Immature natural killer cell (primary cell): ENCODE measurements at places on chromosomes 3 and 15.
A peak's percentile ranks its signal among the peaks of the same experiment; 100 is the strongest.

DNA sequence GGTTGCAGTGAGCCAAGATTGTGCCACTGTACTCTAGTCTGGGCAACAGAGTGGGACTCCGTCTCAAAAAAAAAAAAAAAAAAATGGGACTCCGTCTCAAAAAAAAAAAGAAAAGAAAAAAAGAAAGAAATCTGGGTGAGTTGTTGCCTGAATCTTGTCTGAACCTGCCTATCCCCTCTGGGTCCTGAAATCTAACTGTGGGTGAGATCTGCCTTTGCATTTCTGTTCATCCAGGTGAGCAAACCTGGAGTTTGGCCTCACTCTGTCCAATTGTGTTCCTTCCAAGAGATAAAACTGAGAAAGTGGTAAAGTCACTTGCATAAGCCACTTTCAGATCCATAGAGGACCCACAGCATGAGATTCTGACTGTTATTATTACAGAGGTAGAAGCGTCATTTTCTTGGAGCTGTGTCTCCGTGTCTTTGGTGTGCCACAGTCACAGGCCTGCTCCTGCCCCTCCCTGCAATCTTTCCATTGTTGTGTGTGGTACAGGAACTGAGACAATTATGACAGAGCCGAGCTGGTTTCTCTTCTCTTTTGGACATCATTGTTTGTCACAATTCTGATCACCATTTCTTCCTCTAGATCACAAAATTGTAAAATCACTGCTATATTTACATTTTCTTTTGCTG, 235.9 kb downstream of the LPP start:
- peak overlapping the region; percentile 83 for H3K27ac ChIP-seq
- DNase-seq: peak; percentile 34
- H3K36me3 ChIP-seq: no peaks in the 10 kb centered on the region
- peak overlapping the region; percentile 18 for H3K4me3 ChIP-seq
- peaks cover 41% of the 10 kb centered on the region for H3K4me1 ChIP-seq

DNA sequence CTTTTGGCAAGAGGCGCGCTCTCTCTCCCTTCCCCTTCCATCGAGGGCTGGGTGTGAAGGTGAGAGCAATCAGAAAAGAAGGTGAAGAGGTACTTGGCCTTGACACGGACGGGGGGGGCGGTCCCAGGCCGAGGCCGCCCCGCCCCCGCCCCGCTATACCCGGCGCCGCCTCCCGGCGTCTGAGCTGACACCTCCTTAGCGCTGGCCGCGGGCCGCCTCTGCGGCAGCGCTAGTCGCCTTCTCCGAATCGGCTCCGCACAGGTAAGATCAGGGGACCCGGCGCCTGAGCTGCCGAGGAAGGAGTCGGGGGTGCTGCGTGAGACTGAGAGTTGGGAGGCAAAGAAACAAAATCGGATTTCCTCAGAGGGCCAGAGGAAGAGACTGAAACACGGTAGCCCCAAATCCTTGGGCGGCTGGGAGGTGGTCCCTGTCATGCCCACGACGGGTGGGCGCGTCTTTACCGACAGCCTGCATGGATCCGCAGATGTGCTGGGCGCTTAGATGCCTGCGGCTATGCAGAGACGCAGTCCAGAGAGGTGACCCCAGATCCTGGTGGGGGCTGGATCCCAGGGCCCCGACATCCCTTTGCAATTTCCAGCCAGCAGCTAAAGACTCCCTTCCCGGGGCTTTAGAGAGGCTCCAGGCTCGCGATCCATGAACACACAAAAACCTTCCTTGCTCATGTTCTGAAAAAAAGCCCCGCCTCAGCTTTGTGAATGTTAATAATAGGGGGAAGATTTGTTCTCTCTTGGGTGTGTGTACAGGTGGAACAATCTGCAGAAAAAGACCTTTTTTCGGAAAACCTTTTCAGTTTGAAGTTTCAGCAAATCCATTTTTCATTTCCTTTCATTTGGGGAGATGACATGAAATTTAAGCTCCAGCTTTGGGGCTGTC, at the start of gene ENTPD3:
ENTPD3 (plus strand) TSS at position 184 of the 894 bp plus-strand sequence. CDS start 874 bp downstream, outside the sequence.
- peaks cover 5% of the 10 kb centered on the region for H3K36me3 ChIP-seq
- no peak within 1 kb of the TSS for H3K27ac ChIP-seq
- peak; percentile 16 for DNase-seq
- peak within 1 kb of the TSS; percentile 70 for H3K4me3 ChIP-seq
- peaks cover 9% of the 10 kb centered on the region for H3K27me3 ChIP-seq

- no peak overlapping the region for H3K27ac ChIP-seq
- no peaks in the 10 kb centered on the region for H3K27me3 ChIP-seq
- peaks cover 7% of the 10 kb centered on the region for H3K36me3 ChIP-seq
- H3K4me3 ChIP-seq: no peak overlapping the region
- DNase-seq: no peak
Measured at GRCh38 chr3:27666708-27667107, 55.4 kb downstream of the EOMES start.

DNA sequence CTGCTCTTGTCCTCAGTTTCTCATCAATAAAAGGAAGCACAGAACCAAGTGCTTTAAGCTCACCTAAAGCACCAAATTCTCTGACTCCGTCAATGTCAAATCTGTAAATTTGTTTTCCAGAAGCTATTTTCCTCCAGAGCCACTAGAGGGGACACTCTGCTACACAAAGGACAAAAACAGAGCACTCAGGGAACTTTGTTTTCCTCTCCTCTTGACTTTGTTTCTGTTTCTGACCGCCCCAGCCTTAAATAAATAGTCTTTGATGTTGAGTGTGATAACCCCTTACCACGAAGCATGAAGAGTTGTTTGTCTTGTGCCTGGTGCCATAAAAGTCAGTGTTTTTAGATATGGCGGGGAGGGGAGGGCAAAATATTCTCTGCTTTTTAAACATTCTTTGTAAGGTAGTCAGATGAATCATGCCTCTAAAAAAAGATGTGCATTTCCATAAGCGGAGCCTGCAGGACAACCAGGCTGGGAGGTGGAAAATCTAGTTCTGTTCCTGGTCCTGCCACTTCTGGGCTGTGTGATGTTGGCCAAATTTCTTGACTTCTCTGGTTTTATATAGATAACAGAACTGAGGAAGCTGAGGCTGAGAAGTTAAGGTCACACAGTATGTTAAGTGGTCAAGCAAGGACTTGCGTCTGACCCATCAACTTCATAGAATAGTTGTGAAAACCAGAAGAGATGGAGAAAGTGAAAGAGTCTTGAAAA, 7.3 kb upstream of the ZBTB38 start:
- no peaks in the 10 kb centered on the region for H3K36me3 ChIP-seq
- H3K4me3 ChIP-seq: peak overlapping the region; percentile 23
- no peaks in the 10 kb centered on the region for H3K27me3 ChIP-seq

- H3K36me3 ChIP-seq: no peaks in the 10 kb centered on the region
- H3K27ac ChIP-seq: no peak overlapping the region
- H3K4me1 ChIP-seq: peaks cover 16% of the 10 kb centered on the region
- no peak for DNase-seq
- peak overlapping the region; percentile 81 for H3K4me3 ChIP-seq
- H3K27me3 ChIP-seq: no peaks in the 10 kb centered on the region
Measured at GRCh38 chr15:78070049-78070700, 7.3 kb downstream of the TBC1D2B start.

DNA sequence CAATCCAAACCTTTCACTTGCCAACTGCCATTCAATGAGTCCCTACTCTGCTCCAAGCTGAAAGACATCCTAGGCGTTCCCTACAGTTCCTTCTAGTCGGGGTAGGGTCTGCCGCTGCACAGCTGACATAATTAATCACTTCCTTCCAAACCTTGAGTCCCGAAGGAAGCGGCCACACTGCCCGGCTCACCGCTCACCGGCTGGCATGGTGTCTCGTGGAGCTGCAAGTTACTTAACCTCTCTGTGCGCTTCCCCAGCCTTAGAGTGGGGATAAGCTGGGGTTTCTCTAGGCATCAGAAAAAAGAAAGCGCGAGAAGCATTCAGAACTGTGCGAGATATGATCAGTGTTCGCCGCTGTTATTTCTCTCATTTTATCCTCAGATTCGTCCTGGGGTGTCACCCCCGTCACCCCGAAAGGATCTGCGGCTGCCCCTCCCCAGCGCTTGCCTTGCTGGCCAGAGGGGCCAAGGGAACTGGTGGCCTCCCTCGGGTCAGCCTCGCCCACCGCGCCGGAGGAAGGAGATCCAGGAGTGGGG, 748 bp downstream of the MRPS25 start:
- H3K27me3 ChIP-seq: no peaks in the 10 kb centered on the region
- peak; percentile 10 for DNase-seq
- peak overlapping the region; percentile 96 for H3K4me3 ChIP-seq
- H3K36me3 ChIP-seq: no peaks in the 10 kb centered on the region
- peaks cover 26% of the 10 kb centered on the region for H3K4me1 ChIP-seq

DNA sequence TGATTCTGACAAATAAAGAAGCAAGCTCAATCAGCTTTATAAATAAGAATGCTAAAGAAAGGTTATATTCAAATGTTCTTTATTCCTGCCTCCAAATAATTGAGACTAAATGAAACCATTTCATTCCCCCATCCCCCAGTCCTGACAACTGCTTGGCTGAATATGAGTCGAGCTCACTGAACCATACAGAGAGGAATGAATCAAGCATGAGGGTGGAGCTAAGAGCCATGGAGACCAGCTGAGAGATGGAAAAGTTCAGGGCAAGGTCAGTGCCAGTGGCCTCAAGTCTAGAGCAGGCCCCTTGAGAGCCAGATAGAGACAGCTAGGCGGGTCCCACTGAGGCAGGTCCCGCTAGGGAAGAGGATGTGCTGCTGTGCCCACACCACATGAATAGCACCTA, 188.7 kb upstream of the EIF1B start:
- H3K27me3 ChIP-seq: peaks cover 2% of the 10 kb centered on the region
- H3K36me3 ChIP-seq: no peaks in the 10 kb centered on the region
- no peaks in the 10 kb centered on the region for H3K4me1 ChIP-seq
- DNase-seq: no peak
- H3K4me3 ChIP-seq: no peak overlapping the region

GRCh38 chr3:12902181-12902999, 61.0 kb upstream of the RPL32 start:
- peak overlapping the region; percentile 10 for H3K27ac ChIP-seq
- peaks cover 33% of the 10 kb centered on the region for H3K4me1 ChIP-seq
- H3K27me3 ChIP-seq: peaks cover 6% of the 10 kb centered on the region
- no peak for DNase-seq
- H3K36me3 ChIP-seq: peaks cover 18% of the 10 kb centered on the region
- H3K4me3 ChIP-seq: no peak overlapping the region

DNA sequence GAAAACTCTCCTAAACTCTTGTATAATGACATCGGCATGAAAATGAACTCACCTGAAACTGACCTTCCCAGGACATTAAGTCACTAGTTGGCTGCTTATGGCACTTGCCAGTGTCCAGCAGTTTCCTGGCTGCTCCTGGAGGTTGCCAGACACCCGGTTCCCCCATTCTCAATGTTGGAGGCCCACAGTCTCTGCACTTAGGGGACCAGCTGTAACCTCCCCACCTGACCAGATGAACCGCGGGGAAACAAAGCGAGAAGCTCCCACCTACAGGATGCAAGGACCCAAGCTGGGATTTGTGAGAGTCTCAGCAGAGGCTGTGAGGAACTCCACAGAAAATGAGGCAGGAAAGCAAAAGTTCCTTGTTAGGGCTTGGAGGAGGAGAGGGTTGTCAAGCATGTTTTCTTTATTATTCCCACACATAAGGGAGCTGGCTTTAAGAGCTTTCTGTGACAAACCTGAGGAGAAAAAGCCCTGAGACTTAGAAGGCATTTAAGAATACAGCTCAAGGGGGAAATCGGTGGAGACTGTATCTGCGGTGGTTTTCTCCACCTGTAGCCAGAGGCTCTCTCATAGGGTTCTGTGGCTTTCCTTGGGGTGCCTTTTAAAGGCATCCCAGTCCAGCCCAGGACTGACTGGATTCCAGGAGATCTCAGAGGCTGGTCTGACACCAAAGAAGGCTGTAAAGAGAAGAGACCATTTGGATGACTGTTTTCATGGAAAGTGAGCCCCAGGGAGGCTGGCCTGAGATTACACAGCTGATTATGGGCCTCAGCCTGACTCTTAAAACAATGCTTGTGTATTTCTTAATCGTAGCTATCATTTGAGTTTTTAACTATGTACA, 4.6 kb downstream of the TPM1 start:
- no peak for DNase-seq
- no peaks in the 10 kb centered on the region for H3K36me3 ChIP-seq
- peaks cover 37% of the 10 kb centered on the region for H3K27me3 ChIP-seq
- H3K4me3 ChIP-seq: peak overlapping the region; percentile 96
- peak overlapping the region; percentile 83 for H3K27ac ChIP-seq

DNA sequence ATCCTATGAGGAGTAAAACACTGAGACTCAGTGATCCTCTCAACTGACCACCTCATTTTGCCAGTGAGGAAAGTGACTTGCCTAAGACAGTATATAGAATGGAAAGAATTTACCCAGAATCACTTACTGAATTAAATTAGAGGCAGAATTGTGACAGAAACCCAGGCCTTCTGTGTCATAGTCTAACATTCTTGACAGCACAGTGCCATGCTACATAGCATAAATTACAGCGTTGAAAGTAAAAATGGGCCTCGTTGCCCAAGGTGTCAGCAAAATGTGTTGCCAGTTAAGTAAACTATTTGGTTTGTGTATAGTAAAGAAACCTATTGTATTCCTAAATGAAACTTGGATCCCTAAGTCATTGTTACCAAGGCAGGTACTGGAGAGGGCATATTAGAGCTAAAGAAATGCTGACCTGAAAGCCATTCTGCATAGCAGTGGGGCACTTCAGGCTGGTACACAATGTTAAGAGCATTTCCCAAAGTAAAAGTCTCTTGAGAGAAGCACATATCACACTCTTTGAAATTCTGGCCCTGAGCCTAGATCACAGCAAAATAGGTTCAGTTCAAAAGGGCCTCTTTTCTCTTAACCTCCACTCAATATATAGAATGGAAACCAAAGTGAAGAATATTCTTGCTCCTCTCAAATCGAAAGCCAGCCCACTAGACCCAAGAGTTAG, 53.8 kb downstream of the HMG20A start:
- no peak overlapping the region for H3K4me3 ChIP-seq
- H3K27ac ChIP-seq: no peak overlapping the region
- peaks cover 58% of the 10 kb centered on the region for H3K36me3 ChIP-seq
- H3K27me3 ChIP-seq: peaks cover 2% of the 10 kb centered on the region

- H3K27me3 ChIP-seq: peaks cover 8% of the 10 kb centered on the region
- H3K4me1 ChIP-seq: no peaks in the 10 kb centered on the region
- DNase-seq: no peak
- no peaks in the 10 kb centered on the region for H3K36me3 ChIP-seq
- H3K4me3 ChIP-seq: no peak overlapping the region
Measured at GRCh38 chr15:77748078-77749064, 115.7 kb upstream of the LINGO1 start.

- peak overlapping the region; percentile 90 for H3K27ac ChIP-seq
- peaks cover 5% of the 10 kb centered on the region for H3K27me3 ChIP-seq
- peaks cover 5% of the 10 kb centered on the region for H3K36me3 ChIP-seq
- DNase-seq: no peak
- H3K4me3 ChIP-seq: peak overlapping the region; percentile 95
Measured at GRCh38 chr3:129121016-129121791, 400 bp downstream of the RAB43 start.

DNA sequence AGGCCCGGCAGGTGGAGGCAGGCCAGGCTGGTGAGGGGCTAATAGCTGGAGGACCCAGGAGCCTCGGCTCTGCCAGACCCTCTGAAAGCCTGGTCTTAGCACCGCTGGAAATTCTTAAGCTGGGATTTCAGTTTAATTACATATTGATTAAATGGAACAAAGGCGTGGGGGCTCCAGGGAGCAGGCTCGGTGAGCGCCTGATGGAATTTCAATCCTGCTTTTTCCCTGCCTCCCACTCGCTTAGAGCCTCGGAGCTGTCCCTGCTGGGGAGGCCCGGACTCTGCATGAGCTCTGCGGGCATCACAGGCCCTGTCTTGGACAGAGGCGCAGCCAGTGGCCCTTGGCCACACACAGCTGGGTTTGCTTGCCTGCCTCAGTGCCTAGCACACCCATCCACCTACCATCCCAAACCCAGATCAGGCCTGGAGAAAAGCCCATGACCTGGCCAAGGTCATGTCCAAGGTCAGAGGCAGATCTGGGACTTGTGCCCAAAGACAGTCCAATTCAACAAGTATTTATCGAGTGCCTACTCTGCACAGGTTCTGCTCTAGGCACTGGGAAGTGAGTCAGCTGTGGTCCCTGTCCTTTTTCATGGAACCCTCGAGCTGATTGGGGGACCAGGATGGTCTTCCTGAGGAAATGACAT, 40.6 kb downstream of the LINGO1 start:
- H3K4me1 ChIP-seq: no peaks in the 10 kb centered on the region
- no peak overlapping the region for H3K4me3 ChIP-seq
